Placental epithelial cell (primary cell): ENCODE measurements at places on chromosomes 16 and 17. TPM values are rescaled to one million over a fixed set of nuclear protein-coding genes. Genes with fewer than 3 reads are reported as not detected.

The MYOCD gene
- 3.5 and 5.1 TPM in 2 replicates for total RNA-seq

The MMP28 gene
- total RNA-seq: 0.79 and 2.7 TPM in 2 replicates

The PPP1R1B gene
- 0.11 and 3.5 TPM in 2 replicates for total RNA-seq

The PHOSPHO1 gene
- total RNA-seq: not detected in 2 replicates

The ABCC12 gene
- not detected in 2 replicates for total RNA-seq

The SBK1 gene
- not detected in 2 replicates for total RNA-seq

The NPIPB2 gene
- total RNA-seq: 4.9 and 7.5 TPM in 2 replicates

The SMIM5 gene
- total RNA-seq: 1.3 and 5.1 TPM in 2 replicates

The ZSCAN10 gene
- not detected in 2 replicates for total RNA-seq

The WNT3 gene
- total RNA-seq: 0.39 and 0.65 TPM in 2 replicates

The ADORA2B gene
- total RNA-seq: 7.9 TPM in 2 replicates

The SLC5A10 gene
- total RNA-seq: 0.22 TPM in 1 of 2 replicates, not detected in the other

The KRT13 gene
- under 0.01 and 2.5 TPM in 2 replicates for total RNA-seq

The CRHR1 gene
- not detected in 2 replicates for total RNA-seq
